ENCODE measurements at places on chromosomes 6 and 20.

- no peak for DNase-seq
These were observed 1.3 kb downstream of the RRAGD start for GRCh38 chr6:89410788-89411144.

GRCh38 chr6:151616091-151616513 lies 122.3 kb downstream of the CCDC170 start:
- no peak for DNase-seq

GRCh38 chr6:124423621-124424020 lies 538.6 kb upstream of the RNF217 start:
- no peak for DNase-seq

DNA sequence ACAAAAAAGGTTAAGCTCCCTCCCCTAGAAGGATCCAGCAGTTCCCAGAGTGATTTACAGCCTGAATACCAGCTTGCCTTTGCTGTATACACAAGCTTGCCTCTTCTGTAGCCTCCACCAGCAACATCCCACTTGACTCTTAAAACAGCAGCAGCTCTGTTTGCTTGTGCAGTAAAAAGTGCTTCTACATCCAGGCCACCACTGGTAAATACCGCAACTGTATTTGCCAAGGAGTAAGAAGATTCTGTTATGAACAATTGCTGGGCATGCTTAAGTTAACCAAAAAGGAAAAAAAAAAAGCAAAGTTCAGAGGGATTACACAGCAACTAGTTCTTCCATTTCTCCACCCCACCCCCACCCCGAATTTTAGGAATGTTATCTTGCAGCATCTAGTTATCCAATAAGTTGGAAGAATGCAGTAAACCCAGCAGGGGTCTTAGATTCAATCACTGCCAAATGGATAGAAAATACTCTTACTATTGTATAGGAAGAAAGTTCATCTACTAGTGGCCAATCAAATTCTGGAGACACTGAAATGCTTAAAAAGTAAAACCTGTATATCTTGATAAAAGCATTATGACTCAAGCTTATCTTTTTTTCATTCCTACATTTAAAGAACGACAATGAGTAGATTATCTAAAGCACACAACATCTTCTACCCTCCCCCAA lies 4.8 kb downstream of the SALL4 start:
- no peak for DNase-seq

- DNase-seq: no peak
These were observed 2.4 kb downstream of the DYNLT1 start for GRCh38 chr6:158642097-158642601.

GRCh38 chr6:108736832-108737231 lies 111.4 kb upstream of the ARMC2 start:
- no peak for DNase-seq

DNA sequence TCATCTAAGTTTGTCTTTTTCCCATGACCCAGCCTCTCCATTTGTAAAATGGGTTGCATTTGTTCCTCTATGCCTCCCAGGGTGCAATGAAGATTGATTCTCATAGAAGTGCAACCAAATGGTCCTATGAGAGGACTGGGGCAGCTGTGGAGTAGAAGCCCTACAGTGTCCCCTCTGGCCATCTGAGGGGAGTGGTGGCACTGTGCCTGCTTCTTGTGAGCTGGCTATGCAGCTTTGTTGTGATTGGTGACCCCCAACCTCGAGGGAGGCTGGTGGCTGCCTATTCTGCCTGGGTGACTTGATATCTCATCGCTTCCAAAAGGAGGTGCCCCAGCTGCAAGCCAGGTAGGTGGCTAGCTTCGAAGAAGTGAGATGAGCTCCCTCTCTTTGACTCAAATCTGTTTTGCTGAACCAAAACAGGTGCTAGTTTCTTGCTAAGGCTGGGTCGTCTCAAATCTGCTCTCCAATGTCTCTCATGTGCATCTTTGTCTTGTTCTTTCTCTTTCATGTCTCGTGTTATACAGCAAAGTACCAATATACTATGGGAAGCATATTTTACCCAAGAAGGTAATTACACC lies 33.9 kb downstream of the TXLNB start:
- DNase-seq: no peak

DNA sequence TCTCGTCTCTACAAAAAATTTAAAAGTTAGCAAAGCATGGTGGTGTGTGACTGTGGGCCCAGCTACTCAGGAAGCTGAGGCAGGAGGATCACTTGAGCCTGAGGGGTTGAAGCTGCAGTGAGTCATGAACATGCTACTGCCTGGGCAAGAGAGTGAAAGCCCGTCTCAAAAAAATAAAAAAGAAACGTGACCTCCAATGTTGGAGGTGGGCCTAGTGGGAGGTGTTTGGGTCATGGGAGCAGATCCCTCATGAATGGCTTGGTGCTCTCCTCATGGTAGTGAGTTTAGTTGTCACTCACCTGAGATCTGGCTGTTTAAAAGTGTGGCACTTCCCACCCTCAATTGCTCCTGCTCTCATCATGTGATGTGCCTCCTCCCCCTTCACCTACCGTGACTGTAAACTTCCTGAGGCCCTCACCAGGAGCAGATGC lies 24.3 kb downstream of the RBL1 start:
- no peak for DNase-seq

DNA sequence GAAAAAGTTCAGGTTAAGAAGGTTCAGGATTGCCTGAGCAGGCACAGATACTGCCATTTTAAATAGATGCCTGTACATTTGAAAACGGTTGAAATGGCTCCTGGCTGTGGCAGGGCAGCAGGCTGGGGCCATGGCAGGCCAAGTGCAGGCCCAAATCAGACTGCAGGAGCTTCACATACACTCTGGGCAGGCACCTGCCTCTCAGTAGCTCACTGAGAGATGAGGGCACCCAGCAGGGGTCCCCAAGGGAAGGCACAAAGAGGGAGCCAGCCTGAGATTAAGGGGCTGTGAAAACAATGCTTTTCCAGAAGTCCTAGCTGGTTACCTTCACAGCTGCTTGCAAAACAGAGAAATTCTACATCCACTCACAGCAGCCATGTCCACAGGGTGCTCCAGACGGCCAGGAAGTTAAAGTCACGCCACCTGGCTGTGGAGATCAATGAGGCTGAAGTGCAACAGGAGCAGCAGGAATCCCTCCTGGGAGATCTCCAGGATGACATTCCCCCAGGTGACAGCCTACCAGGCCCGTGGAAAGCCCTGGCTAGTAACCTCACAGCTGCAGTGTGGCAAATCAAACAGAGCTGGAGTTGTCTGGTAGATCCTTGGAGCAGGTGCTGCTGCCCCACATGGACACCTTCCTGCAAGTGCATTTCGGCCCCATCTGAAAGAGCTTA lies 6.2 kb upstream of the RAET1E start:
- no peak for DNase-seq

DNA sequence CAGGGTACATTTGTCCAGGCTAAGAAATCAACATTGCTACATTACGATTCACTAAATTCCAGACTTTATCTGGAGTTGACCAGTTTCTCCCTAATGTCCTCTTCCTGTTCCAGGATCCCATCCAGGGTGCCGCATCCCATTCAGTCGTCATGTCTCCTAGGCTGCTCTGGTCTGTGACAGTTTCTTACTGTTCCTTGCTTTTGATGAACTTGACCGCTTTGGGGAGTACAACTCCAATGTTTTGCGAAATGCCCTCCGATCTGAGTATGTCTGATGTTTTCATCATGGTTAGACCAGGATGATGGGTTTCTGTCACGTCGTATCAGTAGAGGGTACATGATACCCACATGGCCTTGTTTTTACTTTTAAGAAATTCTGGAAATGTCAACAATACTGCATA lies 62.2 kb downstream of the CTCFL start:
- DNase-seq: no peak

DNA sequence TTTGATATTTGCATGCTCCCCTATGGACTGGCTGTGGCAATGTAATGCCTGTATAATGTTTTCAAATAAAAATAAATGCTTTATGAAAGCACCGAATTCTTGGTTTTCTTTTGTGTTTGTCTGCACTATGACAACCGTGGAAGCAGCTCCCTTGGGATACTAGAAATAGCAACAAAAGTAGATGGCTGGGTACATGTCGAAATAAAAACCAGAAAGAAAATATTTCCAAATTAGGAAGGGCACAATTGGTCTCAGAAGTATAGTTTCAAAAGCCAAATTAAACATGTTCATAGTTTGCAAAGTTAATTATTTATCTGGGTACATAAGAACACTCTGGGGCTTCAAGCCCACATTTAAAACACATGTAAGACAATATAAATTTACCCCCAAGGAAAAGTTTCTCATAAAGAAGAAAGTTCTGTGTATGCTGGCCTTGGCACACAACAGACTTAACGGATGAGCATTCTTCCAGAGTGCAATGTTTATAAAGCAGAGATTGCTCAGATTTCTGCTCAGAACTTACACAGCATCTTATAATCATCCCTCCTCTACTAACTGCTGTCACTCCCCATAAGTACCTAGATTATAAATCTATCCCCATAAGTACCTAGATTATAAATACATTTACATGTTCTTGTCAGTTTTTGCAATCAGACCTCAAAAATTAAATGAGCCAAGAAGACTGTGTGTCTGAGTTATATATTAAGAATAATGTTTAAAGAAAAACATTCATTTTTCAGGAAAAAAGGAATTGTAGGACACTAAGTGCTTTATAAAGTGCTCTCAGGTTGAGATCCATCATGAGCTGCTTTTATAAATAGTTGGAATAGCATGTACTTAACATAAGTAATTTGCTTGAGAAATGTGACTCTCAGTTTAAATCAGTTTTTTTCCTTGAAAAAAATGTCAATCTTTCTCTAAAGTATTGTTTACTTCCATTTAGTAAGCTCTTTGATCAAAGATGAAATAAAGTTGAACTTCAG lies 230.2 kb upstream of the PLN start:
- no peak for DNase-seq

- DNase-seq: no peak
These were observed 6.1 kb downstream of the DACT2 start for GRCh38 chr6:168313431-168314011.

- DNase-seq: no peak
These were observed 2.4 kb upstream of the GCLC start for GRCh38 chr6:53547166-53547810.

- no peak for DNase-seq
These were observed 52.2 kb upstream of the TASP1 start for GRCh38 chr20:13690943-13691342.

GRCh38 chr20:63750807-63751470 lies 11.4 kb downstream of the SLC2A4RG start:
- DNase-seq: peak; percentile 40

- peak; percentile 64 for DNase-seq
These were observed 51.4 kb upstream of the SAYSD1 start for GRCh38 chr6:39166189-39166911.

DNA sequence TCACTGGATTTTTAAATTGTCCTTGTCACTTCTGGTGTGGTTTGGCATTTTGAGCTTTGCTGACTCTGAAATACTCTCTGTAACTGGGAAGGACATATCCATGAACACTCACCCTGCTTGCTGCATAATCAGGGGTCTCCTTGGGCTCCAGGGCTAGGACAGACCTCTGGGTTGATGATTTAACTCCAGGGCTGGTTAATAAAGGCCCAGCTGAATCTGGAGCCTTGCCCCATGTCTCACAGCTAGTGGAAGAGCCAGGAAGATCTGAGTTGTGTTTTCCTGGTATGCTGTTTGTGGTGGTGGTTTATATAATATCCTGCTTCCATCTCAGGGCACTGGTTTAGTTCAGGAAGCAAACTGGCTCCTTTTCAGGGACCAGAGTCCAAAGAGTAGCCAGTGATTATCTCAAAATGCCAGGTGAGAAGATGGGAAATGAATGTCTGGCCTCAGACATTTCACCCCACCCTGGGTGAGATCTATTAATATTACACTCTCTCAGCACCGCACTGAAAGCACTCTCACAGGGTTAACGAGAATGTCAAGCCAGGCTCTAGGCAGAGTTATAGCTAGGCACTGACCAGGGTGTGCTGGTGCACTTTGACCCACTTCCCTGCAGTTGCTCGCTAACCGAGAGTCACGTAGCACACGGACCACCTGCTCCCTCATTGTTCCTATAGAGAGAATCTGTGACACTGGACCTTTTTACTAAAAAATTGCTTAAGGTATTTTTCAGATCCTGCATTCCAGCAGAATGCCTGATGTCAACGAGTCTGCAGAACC lies 90.1 kb upstream of the SLC22A16 start:
- DNase-seq: no peak

- no peak for DNase-seq
These were observed 49.0 kb upstream of the RNF24 start for GRCh38 chr20:4064144-4064909.

GRCh38 chr20:20594171-20594530 lies 118.3 kb downstream of the RALGAPA2 start:
- no peak for DNase-seq

DNA sequence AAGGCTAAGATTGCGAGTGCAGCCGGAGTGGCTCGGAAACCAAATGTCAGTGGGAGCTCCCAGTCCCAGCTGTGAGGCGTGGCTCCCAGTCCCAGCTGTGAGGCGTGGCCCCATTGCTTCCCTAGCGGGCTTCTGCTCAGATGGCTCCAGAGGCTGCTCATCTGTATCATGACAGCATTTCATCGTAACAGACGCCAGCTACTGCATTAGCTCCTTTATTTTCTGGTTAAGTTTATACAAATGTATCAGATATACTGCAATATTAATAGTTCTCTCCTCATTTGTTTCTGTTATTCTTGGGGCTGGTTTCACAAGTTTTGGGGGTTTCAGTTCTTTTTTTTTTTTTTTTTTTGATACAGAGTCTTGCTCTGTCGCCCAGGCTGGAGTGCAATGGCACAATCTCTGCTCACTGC lies 34.7 kb upstream of the TBXT start:
- DNase-seq: no peak

DNA sequence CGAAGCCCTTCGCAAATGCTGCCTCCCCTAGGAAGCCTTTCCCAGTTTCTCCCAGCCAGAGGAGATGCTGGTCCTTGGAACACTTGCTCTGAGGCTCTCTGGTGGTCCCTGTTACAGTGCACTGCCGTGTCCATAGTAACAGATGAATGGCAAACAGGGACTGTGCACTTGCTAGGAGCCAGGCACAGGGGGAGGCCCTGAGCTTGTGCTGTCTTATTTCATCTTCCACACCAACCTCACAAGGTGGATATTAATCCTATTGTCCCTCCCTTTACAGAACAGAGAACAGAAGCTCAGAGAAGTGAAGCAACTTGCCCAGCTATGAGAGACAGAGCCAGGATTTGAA lies 19.0 kb downstream of the SRC start:
- DNase-seq: no peak

DNA sequence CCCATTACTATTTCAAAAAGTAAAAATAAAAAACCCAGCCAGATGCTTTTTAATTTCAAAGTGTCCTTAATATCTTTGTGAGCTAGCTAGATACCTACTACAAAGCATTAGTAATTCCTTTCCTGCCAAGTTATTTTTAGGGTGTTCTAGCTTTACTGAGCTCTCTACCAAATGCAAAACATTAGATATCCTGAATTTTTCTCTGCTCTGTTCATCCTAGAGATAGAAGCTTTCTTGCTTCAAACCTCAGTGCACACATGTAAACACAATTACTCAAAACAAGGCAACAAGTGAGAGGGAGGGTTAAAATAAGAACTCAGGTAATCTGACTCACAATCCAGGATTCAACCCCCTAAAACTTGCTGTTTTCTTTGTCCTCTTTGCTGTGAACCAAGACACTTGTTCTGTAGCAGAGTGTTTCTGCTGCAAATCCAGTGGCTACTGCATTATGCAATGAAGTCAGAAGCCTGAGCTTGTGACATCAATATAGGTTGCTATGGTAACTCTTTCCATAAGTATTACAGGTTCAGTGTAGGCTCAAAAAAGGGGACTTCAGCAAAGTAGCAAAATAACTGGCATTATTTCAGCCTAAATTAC lies 72.6 kb upstream of the STXBP5 start:
- no peak for DNase-seq

GRCh38 chr6:169970306-169970988 lies 219.0 kb downstream of the ERMARD start:
- DNase-seq: no peak
